Dermis microvascular lymphatic vessel endothelial cell (primary cell): ENCODE measurements at places on chromosomes 4 and X. TPM values are rescaled to one million over a fixed set of nuclear protein-coding genes. Genes with fewer than 3 reads are reported as not detected.
A peak's percentile ranks its signal among the peaks of the same experiment; 100 is the strongest.

The FGF13 gene
- 20.4 and 25.7 TPM in 2 replicates for total RNA-seq

GRCh38 chr4:137370679-137371078 lies 161.6 kb downstream of the PCDH18 start:
- no peak for DNase-seq

DNA sequence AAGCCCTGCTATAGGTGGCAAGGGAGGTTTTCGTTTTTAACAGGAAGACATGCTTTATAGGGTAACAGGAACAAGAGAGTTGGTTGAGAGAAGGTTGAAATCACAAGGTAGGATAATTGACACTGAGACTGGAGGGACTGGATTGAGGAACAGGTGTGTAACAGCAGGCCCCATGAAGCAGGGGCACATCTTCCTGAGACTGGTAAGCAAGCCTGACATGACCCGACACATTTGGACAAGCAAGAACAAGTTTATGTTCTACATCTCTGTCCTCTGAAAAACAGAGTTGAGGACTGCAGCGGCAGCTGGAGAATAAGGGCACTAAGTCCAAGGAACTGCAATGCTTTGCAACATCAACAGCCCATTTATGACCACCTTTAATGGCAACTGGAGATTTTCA lies 5.2 kb downstream of the RPS4X start:
- DNase-seq = no peak

The SLC6A14 gene
- total RNA-seq = not detected in 2 replicates

The MORF4L2 gene
- total RNA-seq = 387 and 448 TPM in 2 replicates

The TLR1 gene
- total RNA-seq = 5.3 and 6.1 TPM in 2 replicates

DNA sequence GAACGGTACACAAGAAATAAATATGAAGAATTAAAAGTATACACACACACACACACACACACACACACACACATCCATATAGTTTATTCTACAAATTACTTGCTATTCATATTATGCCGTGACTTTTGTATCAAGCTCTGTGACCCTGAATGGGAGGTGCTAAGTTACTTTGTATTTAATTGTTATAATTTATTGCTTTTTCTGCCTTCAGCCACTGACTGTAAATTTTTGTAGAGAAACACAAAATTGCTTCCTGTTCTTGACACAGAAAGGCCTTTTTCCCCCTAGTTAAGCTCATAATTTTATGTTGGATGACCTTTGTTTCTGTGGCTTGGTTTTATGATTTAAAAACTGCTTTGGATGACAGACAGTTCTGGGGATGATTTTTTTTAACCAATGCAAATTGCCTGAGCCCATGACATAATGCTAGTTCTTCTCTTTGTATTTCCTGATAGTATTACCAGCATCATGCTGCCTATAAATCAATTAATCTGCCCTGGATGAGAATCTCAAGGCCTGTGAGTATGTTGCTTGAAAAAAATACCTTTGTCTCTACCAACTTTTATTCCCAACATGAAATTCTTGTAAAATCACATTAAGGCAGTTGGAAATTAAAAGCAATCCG lies 140.0 kb downstream of the FMR1NB start:
- DNase-seq = no peak

The CPE gene
- 0.26 and 0.89 TPM in 2 replicates for total RNA-seq

- DNase-seq = peak; percentile 41
Observed at GRCh38 chr4:56626963-56627362, 54.1 kb downstream of the HOPX start.

The SSX2 gene
- not detected in 2 replicates for total RNA-seq

DNA sequence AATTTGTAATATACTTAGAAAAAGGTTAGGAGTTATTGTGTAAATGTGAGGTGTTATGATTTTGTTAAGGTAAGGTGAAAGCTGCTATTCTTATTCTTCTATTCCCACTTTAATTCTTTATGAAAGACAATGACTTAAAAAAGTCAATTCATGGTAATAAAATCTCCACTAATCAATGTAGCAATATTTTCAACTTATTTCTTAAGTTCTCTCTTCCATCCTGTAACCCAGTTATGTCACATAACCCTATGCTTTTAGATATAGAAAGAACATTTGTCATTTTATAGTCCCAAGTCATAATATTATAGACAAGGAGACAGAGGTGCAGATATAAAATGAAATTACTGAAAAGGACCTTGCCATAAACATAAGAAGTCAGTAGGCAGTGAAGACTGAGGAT lies 157.9 kb upstream of the SLC7A11 start:
- DNase-seq = no peak

The FAM3A gene
- 13.7 and 20.9 TPM in 2 replicates for total RNA-seq

DNA sequence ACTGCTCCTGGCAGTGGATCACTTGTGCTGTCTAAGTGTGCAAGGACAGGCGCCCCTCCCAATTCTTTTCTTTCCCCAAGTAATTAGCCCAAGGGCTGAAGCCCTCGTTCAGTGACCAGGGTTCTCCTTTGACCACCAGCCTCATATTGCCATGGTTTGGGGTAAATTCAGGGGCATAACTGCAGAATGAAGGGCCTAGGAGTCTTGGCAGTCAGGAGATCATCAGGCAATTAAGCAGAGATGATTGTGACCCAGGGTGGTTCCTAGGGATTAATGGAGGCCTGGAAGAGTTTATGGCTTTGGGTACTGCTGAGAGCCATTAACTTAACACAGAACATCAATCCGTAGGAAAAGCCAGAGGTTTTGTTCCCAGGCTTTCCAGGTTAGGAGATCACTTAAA lies 170.7 kb downstream of the PTTG2 start:
- no peak for DNase-seq

- DNase-seq = no peak
Observed at GRCh38 chr4:23153076-23153475, 460.3 kb downstream of the GBA3 start.

The MAGEE2 gene
- not detected in 2 replicates for total RNA-seq

DNA sequence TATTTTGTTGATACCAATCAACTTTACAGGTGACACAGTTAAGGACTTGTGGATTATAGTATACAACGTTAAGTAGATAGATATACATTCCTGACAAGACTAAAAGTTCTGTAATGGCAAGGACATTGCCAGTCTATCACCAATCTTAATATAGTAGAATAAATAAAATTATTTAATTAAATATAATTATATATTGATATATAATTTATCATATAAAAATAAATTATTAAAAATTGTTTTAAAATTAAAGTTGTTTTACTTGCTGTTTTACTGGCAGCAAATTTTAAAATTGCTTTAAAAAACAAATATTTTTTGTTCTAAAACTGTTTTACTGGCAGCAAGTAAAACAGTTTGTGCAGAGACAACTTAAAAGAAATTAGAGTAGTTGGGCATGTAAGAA lies 18.7 kb downstream of the TNIP3 start:
- DNase-seq = no peak

The DRD5 gene
- total RNA-seq = not detected in 2 replicates

DNA sequence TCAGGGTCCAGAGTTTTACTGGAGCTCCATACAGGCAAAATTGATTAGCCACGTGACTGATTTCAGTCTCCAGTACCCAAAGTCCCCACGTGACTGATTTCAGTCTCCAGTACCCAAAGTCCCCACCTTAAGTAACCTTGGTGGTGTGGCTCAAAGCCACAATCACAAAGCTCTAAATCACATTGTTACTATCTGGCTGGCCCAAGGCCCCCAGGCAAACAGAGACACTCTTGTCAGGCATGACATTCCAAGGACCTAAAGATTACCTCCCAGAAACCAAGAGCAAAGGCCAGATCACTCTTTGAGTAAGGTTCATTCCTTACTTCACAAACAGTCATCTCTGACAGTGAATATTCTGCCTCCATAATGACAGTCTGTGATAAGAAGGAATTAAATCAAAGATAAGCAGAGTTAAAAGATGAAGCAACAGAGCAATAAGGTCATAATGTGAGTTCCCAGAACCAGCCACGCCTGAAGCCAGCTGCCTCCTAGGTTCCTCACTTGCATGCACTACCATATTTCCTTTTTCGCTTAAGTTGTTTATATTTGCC lies 78.5 kb downstream of the ANXA3 start:
- no peak for DNase-seq

DNA sequence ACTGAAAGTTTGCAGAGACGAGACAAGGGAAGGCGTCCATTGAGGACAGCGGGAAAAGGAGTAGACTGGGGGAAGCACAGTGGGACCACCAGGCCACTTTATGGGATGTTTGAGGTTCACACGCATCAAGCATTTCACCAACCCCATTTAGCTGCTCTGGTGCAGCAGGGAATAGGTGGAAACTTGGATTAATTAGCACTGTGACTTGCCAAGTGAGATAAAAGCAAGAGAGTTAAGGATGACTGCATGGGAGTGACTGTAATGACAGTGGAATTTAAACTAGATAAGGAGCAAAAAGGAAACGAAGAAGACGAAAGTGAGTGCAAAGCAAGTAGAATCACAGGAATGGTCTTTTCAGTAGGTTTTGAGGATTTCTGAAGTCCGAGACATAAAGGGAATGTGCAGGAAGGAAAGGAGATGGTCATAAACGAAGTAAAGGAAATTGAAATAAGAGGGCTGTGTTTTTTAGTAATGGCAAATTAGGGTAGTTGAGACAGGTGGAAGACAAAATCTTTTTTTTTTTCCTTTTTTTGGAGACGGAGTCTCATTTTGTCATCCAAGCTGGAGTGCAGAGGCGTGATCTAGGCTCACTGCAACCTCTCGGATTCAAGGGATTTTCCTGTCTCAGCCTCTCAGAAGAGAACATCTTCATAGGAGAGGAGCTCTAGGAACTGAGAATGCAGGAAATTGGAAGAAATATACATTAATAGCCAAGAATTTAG lies 119.0 kb upstream of the MAP9 start:
- no peak for DNase-seq

The NCAPG gene
- total RNA-seq = 8.9 and 29.3 TPM in 2 replicates

- peak; percentile 18 for DNase-seq
Observed at GRCh38 chrX:1392376-1393068, 609 bp upstream of the SLC25A6 start.

GRCh38 chr4:79851625-79852304 lies 221.3 kb downstream of the ANTXR2 start:
- DNase-seq = peak; percentile 17

GRCh38 chrX:2638279-2638678 lies 52.8 kb upstream of the CD99 start:
- DNase-seq = no peak

DNA sequence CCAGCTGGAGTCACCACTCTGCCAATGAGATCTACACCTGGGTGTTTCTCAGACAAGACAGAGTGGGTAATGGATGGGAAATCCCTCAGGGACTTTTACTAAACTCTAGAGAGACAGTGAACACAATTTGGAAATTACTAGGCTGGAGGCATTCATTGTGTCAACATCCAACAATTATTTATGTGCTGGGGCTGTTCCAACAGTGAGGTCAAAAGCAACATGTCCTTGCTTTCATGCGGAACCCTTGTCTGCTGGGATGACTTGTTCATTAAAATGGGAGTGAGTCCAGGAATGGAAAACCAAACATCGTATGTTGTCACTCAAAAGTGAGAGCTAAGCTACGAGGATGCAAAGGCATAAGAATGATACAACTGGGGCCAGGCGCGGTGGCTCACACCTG lies 54.0 kb downstream of the DRD5 start:
- no peak for DNase-seq

- DNase-seq = no peak
Observed at GRCh38 chrX:153569475-153569874, 29.5 kb downstream of the CCNQ start.

DNA sequence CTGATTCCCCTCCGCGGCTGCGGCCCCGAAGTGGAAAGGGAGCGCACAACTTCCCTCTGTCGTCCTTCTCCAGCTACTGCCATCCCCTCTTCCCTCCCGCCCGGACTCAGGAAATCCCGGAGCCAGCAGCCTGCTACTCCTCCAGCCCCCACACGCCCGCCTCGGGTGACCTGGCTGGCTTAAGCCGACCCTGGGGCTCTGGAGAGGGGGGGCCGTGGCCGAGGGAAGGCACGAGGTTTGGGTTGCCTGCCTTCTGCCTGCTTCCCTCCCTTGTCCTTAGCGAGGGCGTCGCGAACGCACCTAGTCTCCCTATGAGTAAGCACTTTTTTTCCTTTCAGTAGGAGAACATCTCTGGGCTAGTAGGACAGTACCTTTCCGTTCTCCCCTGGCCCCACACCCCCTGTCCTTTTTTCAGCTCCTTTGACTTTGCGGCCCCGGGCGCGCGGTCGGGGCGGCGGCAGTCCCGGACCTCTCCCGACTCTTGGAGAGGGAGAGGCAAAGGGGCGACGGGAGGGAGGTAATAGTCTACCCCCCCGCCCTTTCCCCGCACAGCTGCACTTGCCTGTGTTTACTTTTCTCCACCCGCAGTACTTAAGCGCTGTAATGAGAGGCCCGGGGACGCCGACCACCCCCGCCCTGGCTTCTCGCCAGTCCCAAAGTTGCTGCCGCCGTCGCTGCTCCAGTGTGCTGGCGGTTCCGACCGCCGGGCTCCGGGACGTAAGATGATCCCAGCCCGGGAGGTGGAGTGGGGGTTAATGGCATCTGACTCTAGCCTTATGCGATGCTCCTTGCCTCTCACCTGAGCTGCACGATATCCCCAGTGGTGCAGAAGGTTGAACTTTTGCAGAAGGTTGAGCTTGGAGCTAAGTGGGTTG lies 868 bp downstream of the PLS3 start:
- no peak for DNase-seq

GRCh38 chr4:163866728-163867315 lies 372.3 kb downstream of the TMA16 start:
- DNase-seq = no peak

GRCh38 chr4:169108303-169108702 lies 98.2 kb upstream of the CBR4 start:
- DNase-seq = no peak

The HTR2C gene
- not detected in 2 replicates for total RNA-seq

- no peak for DNase-seq
Observed at GRCh38 chr4:93237521-93237920, 591.0 kb upstream of the ATOH1 start.

The UCHL1 gene
- total RNA-seq = 24.9 and 49.9 TPM in 2 replicates

- DNase-seq = no peak
Observed at GRCh38 chrX:132216283-132216682, 3.0 kb downstream of the RAP2C start.
